ENCODE measurements at places on chromosomes 4 and X. TPM values are rescaled to one million over a fixed set of nuclear protein-coding genes. Genes with fewer than 3 reads are reported as not detected.

GRCh38 chr4:161813889-161814288 lies 349.9 kb downstream of the FSTL5 start:
- DNase-seq, result no peak

- no peak for DNase-seq
Measured at GRCh38 chr4:169266661-169267060, 4.1 kb downstream of the SH3RF1 start.

- DNase-seq, result no peak
Measured at GRCh38 chr4:169059306-169060211, 49.5 kb upstream of the CBR4 start.

- DNase-seq, result no peak
Measured at GRCh38 chr4:71711985-71712348, 71.9 kb downstream of the GC start.

DNA sequence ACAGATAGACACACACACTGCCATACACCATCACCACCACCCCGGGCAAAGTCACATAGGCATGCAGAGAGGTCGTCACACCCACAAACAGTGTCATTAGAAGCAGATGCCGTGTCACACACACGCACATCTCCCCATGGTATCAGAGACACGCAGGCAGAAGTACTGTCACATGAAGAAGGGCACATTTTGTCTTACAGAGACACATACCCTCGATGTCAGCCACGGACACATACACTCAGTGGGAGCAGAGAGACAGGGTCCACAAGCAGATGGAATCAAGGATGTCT lies 3.3 kb downstream of the NALF2 start:
- no peak for DNase-seq

GRCh38 chr4:48699475-48699874 lies 80.6 kb downstream of the FRYL start:
- no peak for DNase-seq

GRCh38 chr4:92847026-92847425 lies 543.3 kb downstream of the GRID2 start:
- DNase-seq, result no peak

IBSP gene
- not detected for total RNA-seq

HTRA3 gene
- total RNA-seq, result not detected
